ENCODE measurements at places on chromosomes 5 and 9. TPM values are rescaled to one million over a fixed set of nuclear protein-coding genes. Genes with fewer than 3 reads are reported as not detected.

DNA sequence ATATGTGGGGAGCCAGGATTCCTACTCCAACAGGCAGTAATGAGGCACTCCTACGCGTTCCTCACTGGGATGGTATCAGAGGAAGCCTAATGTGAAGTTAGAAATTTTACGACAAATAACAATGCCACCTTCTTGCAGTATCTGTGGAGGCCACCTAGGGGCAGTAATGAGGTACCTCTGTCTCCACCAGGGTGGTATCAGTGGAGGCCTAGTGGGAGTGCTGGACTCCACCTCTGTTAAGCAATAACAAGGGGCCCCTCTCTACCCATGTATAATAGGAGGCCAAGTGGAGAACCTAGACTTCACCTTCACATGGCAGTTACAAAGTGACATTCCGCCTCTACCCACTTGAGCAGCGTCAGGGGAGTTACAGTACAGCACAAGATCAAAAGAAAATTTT lies 147.9 kb downstream of the PLPPR1 start:
- H3K27ac ChIP-seq: no peak overlapping the region
- no peaks in the 10 kb centered on the region for H3K36me3 ChIP-seq
- H3K4me3 ChIP-seq: no peak overlapping the region
- no peak for DNase-seq

DNA sequence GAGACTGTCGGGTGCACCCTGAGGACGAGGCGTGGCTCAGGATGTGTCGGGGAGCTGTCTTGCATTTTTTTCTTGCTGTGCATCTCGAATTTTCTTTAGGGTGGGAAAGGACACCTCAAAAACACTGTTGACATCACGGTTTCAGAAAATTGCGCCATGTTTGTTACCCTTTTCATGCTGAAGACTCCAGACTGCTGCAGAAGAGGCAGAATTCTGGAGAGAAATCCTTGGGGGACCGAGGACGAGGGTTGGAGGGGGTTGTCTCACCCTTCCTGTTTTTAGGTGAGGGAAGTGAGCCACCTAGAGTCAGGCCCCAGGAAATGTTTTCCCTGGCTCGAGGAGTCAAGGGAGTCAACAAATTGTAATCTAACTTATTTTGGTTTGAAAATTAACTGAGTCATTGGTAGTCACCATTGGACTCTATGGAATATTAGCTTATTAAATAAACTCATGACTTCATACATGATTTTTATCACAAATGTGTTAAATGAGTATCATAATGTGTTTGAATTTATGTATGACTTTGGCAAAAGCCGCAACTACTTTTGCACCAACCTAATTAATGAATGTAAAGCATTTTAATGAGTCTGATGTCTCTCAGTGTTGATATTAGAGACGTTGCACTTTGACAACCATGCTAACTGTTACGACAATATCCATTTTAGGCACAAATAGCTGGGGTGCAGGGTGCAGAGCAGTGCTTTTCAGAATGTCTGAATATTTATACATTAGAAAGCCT lies 724 bp upstream of the LYSMD3 start:
- H3K4me3 ChIP-seq: peak overlapping the region; percentile 90
- no peaks in the 10 kb centered on the region for H3K36me3 ChIP-seq
- no peak overlapping the region for H3K27ac ChIP-seq
- H3K4me1 ChIP-seq: peaks cover 2% of the 10 kb centered on the region
- DNase-seq: peak; percentile 71
- no peaks in the 10 kb centered on the region for H3K27me3 ChIP-seq

DNA sequence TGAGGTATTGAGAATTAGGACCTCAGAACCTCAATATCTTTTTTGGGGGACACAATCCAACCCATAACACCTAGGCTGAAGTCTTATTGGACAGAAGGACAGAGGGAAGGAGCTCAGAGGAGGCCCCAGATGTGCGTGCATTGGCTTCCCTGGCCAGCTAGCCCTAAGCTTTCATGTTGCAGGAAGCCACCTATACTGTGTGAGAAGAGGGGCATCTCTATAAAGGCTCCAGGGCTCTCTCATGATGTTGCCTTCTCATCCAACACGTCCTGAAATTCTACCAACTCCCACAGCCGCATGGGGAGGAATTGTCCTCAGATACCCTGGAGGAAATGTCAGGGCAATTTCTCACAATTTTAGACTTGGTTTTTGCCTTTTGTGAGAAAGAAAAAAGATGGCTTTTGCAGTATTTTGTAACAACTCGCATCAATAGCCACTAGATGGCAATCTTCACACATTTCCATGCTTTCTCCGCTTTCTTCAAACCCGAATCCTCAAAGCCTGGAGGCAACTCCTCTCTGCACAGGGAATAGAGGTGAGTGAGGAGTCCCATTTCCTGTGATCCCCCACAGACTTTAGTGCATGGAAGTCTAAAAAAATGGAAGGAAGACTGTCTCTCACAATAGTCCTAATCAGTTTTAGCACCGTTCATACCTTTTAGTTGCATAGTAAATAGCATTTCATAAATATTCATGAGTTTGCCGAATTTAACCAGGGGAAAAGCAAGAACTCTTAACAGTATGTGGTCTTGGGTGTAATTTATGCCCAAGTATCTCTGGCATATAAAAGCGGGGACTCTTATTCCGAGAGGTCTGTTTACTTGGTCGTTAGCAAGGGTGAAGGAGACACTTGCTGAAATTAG lies 7.4 kb upstream of the PPP3R2 start:
- H3K4me1 ChIP-seq: no peaks in the 10 kb centered on the region
- no peaks in the 10 kb centered on the region for H3K36me3 ChIP-seq
- H3K27me3 ChIP-seq: no peaks in the 10 kb centered on the region
- no peak overlapping the region for H3K27ac ChIP-seq

Gene CCDC180
- 8.9 TPM for total RNA-seq

Gene PDLIM7
- 63.0 TPM for total RNA-seq

Data from ovary (tissue), 10 donors.